T47D (cell line): ENCODE measurements at places on chromosomes 6 and 20.

DNA sequence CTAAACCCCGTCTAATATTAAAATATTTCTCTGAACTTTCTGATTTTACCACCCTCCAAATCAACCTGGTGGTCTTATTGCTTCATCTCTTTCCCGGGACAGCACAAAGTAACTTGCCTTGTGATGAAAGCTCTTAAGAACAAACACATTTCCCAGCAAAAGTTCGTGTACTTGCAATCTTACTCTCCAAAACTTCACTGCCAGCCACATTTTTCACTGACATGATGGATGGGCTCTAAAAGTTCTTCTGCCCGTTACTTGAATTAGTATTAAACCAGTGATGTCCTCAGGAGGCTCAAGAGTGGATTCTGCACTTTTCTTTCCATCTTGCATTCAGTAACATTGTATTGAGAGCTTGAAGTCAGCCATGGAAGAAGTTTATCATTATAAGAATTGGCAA, 731.6 kb upstream of the GJE1 start:
- no peak for DNase-seq

- no peak for DNase-seq
Measured at GRCh38 chr6:115712291-115712961, 348.3 kb downstream of the FRK start.

- no peak for DNase-seq
Measured at GRCh38 chr6:107679457-107679856, 144.7 kb downstream of the SCML4 start.

DNA sequence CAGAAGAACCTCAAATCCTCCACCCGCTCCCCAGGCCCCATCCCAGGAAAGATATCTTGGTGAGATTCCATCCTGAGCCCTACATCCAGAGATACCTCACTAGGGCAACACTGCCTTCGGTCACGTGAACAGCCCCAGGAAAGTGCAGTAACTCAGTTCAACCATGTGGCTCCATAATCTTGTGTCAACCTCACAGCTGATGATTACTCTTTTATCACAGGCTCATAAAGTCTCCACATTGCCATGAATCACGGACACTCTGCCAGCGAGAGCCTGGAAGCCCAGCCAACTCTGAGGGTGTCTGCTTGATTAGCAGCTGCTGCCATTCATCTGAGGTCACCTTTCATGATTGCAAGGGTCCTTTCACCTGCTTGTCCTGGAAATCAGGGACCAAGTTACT, 175.8 kb upstream of the LRFN2 start:
- no peak for DNase-seq

DNA sequence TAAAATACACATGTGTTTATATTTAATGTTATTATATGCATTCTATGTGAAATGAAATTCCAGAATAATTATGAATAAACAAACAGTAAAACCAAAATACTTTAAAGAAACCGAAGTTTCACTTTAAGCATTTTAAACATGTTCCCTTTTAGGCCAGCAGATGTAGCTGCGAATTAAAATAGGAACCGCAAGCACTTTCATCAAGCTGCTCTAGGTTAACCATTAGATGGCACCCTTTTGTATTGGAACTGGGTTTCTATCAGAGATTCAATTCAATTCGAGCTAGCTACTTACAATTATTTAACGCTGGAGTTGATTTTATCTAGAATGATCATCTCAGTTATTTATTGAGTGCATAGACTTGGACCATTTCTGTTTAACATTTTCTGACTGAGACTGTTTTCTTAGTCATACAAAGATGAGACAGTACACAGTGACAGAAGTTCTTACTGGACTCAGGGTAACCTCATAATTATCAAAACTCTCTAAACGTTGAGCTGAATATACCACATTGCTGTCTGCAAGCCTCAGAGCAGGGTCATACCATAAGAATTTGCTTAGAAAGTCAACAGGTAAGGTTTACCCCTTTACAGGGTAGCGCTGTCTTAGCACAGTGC, 8.5 kb downstream of the TMEM242 start:
- DNase-seq = peak; percentile 18
